Gastrocnemius medialis (tissue), 4 donors: ENCODE measurements at places on chromosomes 2 and 18.

- no peak for DNase-seq
Measured at GRCh38 chr2:134626781-134627180, 92.0 kb downstream of the TMEM163 start.

DNA sequence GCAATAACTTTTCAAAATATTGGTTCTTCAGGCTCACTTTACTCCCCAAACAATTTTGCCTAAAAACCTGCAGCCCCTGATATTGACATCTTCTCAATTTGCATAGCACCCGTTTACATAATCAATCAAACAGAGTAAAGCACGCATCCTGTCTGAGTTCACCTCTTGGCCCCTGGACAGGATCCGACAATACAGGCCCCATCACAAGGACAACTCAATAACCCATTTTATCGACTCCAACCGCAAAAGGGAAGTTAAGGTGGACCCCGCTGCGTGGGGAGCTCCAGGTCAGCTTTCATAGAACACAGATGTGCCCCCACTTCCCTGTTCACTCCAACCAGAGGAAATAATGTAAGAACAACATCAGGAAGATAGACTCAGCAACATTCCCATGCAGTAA, 44.7 kb downstream of the TTC32 start:
- no peak for DNase-seq

DNA sequence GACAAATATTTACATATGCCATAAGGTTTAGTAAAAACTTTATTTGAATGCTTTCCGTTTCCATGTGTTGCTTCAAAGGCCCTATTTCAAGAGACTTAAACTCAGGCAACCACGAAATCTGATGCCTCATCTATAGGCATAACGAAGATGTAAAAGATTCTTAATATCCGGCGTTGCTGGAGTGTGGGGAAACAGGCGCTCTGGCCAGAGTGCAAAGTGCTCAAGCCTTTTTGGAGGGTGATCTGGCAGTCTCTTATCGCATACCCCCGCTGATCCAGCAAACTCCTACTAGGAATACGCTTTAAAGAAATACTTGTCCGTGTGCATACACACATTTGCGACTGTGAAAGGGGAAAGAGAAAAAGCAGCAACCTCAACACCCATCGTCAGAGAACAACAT, 108.8 kb downstream of the NOL10 start:
- DNase-seq, result no peak

DNA sequence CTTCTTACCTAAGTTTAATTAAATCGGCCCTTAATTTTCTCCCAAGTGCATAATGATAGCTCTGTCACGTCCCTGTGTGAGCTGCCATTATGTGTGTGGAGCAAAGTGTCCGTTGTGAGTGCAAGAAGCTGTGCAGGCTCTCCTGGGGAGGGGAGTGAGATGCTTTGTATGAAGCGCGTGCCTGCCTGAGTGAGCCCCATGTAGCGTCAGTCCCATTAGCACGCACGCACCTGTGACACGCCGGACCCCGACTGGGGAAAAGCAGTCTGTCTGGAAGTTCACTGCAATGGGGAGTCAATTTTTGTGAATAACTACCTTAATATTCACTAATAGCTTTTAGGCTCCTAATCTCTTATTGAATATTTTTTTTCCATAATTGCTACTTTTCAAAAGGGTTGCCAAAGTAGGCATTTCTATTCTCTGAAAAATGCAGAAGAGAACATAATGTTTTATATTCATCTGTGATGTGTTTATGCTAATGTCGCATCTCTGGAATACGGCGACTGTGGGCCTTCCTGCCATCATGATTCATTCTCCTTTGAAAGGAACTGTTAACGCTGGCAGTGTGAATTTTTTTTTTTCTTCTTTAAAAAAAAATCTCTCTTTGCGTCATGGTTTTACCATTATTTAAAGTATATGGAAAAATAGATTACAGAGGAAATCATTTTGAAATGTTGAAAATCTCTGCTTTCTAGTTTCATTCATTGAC, 157.7 kb downstream of the COL4A4 start:
- DNase-seq, result no peak

DNA sequence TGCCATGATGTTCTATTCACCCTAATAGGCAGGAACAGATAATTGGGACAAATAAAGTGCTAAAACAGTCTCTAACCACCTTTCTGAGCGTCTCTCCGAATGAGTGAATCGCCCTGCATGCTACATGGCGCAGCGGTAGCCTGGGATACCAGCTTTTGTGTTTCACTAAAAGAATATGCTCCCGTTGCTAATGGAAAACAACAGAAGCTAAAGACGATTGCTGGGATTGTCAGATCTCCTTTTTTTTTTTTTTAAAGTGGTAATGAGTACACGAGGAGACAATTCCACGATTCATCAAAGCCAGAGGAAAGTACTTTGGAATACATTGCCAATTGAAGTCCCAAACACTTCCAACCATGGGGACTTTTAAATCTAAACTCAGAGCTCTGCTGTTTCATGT, 1815.3 kb upstream of the CELF4 start:
- no peak for DNase-seq

DNA sequence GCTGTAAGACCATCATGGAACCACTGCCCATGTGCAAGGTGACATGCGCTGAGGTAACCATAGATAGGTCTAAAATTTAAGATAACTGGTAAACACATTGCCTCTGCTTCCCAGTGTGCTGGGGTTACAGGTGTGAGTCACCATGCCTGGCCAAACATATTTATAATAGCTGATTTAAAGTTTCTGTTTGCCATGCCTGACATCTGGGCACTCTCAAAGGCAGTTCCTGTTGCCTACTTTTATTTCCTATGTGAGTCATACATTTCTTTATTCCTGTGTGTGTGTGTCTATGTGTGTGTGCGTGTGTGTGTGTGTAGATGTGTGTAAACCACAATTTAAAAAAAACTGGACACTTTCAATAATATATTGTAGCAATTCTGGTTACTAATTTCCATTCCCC, 415.2 kb upstream of the NETO1 start:
- DNase-seq, result no peak

GRCh38 chr2:192010073-192010472, 163.2 kb upstream of the CAVIN2 start:
- DNase-seq, result no peak

- no peak for DNase-seq
Measured at GRCh38 chr2:238467062-238467461, 40.3 kb downstream of the ASB1 start.

- DNase-seq, result no peak
Measured at GRCh38 chr18:77305676-77306075, 56.0 kb downstream of the GALR1 start.

DNA sequence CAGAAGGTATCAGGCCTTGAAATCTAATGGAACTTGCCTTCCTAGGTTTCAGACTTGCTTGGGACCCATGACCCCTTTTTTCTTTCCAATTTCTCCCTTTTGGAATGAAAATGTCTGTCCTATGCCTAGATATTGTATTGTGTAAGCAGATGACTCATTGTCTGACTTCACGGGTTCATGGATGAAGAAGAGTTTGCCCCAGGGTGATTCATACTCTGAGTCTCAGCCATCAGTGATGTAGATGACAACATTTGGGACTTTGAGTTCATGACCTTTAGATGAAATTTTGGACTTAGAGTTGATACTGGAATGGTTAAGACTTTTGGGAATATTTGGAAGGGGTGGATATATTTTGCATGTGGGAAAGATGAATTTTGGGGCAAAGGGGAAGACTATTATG, 11.2 kb upstream of the SCYGR5 start:
- DNase-seq, result peak; percentile 24

GRCh38 chr2:25411281-25411680, 69.6 kb upstream of the DNMT3A start:
- no peak for DNase-seq

- no peak for DNase-seq
Measured at GRCh38 chr2:219272356-219272755, 6.8 kb upstream of the DNAJB2 start.

GRCh38 chr2:98091738-98092137, 4.8 kb downstream of the VWA3B start:
- no peak for DNase-seq

DNA sequence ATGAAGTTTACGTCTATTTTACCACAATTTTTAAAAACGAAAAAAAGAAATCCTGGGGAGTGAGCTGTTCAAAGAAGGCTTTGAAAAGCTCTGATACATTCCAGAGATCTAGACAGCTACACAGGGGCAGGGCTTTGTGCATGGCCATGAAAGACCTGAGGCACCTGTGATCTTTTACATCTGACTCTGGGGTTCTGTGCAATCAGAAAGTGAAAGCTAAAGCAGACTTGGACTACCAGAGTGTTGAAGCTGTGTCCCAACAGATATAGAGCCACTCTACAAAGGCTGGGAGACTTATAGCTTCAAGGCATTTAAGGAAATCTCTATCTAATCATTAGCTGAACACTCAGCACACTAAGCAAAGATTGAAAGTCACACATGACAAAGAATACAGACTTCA, 34.1 kb downstream of the PARD6G start:
- no peak for DNase-seq

DNA sequence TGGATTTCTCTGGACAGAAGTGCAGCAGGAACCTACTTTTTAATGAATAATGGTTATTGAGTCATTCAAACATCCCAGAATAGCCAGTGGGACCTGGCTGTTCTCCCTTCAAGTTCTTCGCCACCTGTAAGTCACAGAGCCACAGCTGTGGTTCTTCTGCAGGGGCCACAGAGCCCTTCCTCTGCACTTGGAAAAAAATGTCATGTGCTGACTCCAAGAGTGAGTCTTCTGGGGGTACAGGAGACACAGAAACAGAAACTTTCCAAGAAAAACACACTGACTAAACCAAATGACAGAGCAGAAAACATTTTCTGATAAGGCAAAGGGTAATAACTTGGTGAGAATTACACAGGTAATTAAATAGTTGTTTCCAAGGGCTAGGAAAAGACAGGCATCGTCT, 68.7 kb upstream of the FN1 start:
- no peak for DNase-seq

- DNase-seq, result no peak
Measured at GRCh38 chr2:207223051-207223450, 57.3 kb upstream of the KLF7 start.

- peak; percentile 64 for DNase-seq
Measured at GRCh38 chr2:217899231-217900009, 103.4 kb downstream of the TNS1 start.

DNA sequence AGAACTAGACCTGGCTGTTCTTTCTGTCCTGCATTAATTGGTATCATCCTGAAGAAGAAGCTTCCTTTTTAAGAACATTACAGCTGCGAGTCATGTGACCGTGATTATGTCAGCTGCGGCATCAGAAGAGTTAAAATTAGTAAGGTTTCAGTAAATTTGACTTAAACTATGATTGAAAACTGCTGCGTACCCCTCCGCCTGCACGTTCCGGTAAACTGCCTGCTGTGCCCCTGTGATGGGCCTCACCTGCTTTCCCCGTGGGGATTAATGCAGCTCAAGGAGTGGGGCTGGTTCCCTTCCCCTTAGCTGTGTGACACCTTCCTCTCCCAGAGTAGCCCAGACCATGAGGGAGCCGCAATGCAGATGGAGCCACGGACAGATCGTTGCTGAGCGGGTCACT, 36.1 kb upstream of the MYO3B start:
- no peak for DNase-seq

DNA sequence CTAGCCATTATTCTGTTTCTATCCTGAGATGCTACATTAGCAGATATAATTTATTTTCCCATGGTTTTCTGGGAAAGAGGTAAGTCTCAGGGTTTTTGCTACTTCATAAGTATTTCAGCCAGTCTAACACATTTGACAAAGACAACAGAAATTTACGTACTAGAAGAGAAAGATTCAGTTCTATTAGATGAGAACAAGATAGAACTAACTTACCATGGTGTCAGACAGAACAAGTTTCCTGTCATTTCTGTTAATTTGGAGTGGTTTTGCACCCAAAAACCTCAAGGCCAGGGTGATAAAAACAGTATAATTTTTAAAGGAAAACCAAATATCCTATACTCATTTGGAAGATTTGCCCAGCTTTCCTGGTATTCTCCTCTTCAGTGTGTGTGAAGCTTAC, 15.6 kb downstream of the SLC4A5 start:
- no peak for DNase-seq

DNA sequence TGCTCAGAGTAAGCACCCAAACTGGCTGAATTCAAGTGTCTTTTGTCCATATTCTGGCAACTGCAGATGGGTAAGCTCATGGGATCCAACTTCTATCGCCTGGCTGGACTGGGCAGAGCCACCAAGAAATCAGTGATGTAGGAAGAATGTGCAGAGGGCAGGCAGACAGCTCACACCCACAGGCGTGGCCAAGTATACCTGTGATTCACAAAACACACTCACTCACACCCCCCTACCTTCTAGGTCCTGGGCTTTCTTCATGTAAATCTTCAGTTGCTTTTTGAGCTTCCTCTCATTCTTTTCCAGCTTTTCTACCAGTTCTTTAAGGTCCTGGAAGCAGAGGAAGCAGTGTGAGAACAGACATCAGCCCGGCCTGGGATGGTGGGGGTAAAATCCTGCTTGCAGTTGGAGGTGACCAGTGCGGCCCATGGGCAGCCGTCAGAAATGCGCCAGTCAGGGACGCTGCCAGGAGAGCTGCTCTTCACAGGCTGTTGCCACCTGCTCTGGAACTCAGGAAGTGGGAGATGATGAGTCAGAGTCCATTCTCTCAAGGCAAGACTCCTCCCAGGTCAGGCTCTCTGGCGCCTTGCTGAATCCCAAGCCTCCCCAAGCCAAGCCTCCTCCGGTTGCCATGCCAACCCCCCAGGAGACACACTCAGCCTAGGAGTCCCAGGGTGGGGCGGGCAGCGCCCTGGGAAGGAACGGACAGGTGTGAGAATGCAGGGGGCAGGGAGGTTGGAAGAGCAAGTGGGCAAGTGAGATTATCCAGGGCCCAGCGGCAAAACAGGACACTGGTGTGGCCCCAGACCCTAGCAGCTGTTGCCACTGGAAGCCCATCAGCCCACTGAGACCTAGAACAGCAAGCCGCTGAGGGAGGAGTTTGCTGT, 36.2 kb upstream of the ACAA2 start:
- no peak for DNase-seq

DNA sequence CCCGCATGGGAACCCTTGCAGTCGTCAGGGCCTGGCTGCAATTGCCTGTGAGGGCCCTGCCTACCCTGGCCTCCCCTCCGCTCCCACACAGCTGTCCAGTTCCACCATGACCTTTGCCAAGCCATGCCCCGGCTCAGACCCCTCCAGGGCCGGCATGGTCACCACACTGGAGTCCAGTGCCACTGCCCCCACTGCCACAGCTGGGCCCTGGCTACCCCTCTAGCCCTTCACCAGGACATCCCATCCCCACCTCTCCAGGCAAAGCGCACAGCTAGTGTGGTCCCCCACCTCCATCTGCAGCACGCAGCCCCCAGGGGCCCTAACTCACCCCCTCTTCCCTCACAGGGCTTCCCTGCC, 70.3 kb upstream of the SMAD7 start:
- no peak for DNase-seq

DNA sequence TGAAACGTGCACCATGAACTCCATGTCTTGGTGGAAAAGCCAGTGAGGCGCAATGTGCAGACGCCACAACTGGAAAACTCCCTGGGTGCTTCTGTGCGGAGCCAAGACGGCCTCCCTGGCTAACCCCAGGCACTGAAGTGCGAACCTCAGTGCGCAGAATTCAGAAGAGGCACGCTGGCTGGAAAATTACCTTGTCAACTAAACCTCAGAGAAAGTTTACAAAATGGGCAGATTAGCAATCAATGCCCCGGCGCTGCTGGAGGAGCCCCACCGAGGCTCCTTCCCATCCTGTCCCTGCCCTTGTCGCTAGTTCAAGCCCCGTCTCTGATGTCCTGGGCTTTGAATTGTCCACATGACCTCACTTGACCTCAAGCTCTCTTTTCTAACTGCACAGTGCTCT, 22.2 kb downstream of the SNORC start:
- DNase-seq, result no peak
